ENCODE measurements at places on chromosomes 3 and 15. TPM values are rescaled to one million over a fixed set of nuclear protein-coding genes. Genes with fewer than 3 reads are reported as not detected.

- no peak for DNase-seq
Observed at GRCh38 chr15:99021694-99022093, 14.1 kb upstream of the PGPEP1L start.

- DNase-seq = no peak
Observed at GRCh38 chr3:42367903-42368302, 42.5 kb downstream of the LYZL4 start.

DNA sequence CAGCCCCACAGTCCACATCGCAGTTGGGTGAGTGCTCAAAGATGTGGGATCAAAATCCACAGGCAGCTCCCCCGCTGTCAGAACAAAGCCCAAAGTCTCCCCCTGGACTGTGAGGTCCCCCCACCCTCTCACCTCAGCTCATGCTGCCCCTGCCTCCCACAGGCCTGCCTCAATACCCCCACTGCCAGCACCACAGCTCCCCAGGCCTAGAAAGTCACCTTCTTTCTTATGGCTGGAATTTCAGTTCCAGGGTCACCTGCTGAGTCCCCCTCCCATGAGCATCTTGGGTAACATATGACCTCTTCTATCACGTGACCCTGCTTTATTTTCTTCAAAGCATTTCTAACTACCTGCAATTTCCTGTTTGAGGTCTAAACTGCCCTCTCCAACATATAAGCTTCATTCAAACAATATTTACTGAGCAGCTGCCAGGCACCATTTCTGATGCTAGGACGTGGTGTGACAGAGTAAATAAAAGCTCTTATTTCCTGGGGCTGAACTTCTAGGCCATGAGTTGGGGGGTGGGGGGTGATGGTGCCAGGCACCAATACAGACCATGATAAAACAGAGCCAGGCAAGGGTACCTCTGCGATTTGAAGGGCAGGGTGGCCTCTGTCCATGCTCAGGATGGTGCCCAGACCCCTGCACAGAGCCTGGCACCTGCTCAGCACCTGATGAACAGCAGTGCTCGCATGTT is 2.4 kb upstream of the TMEM89 start:
- peak; percentile 68 for DNase-seq

- DNase-seq = peak; percentile 87
Observed at GRCh38 chr15:44711743-44712345, 527 bp downstream of the B2M start.

GRCh38 chr3:16618721-16619120 is 13.5 kb upstream of the DAZL start:
- no peak for DNase-seq

- DNase-seq = no peak
Observed at GRCh38 chr15:94460624-94461023, 229.3 kb downstream of the MCTP2 start.

- no peak for DNase-seq
Observed at GRCh38 chr15:80780416-80781221, 1.4 kb downstream of the CEMIP start.

DNA sequence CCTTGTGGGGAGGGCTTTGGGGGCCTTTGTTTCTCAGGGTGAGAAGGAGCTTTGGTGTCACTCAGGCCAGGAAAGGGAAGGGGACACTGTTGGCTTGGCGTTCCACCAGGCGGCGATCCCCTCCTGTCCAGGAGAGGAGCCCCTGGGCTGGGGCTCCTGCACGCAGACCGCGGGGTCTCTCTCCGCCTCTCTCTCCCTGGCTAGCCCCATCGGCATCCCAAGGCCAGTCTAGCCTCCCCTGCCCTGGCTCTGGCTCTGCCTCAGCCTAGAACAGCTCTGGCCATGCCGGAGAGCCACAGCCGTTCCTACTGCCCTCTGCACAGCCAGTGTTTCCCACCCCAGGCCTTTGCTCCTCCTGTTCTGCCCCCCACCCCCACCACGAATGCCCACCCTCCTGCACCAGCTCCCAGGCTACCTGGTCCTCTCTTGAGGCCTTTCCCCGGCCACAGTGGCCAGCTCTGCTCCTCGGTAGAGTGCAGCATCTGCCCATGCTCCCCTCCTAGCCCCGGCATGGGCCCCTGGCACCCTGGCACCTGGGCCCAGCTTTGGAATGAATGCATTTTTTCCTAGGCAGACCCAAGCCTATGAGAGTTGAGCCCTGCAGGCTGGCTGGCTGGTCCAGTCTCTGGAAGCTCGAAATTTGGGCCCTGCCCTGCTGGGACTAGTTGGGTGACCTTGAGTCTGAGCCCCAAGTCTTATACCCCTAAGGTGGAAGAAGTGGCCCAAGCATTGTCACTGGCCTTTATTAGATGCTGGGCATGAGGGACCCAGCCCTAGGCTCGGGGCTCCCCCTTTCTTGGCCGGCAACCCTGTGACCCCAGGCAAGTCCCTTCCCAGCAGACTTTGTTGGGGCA is 2.4 kb downstream of the PLXNA1 start:
- no peak for DNase-seq

GRCh38 chr3:28586325-28586724 is 237.7 kb upstream of the AZI2 start:
- no peak for DNase-seq

- DNase-seq = no peak
Observed at GRCh38 chr3:32420126-32421038, 28.7 kb downstream of the CMTM7 start.

- DNase-seq = no peak
Observed at GRCh38 chr3:143526011-143526545, 322.2 kb downstream of the SLC9A9 start.

GRCh38 chr3:123295171-123295900 is 93.6 kb downstream of the SEC22A start:
- DNase-seq = peak; percentile 74

DNA sequence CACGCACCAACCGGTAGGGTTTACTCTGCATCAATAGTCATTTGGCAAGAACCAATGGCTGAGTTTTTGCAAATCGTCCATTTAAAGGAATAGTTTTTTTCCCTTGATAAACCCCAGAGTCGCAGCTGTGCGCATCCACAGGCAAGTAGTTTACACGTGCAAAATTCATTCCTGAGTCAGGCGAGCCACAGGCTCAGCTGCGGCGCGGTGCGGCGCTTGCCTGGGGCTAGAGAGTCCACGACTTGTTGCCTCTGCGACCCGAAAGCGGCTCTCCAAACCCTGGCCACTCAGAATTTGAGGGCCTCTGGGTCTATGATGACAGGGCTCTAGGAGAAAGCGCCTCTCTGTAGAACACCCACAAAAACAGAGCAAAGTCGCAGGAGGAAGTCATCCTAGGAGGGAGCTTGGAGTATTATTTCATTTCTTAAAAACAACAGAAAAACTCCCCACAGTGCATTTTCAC is 36.7 kb downstream of the ZIC4 start:
- DNase-seq = no peak

DNA sequence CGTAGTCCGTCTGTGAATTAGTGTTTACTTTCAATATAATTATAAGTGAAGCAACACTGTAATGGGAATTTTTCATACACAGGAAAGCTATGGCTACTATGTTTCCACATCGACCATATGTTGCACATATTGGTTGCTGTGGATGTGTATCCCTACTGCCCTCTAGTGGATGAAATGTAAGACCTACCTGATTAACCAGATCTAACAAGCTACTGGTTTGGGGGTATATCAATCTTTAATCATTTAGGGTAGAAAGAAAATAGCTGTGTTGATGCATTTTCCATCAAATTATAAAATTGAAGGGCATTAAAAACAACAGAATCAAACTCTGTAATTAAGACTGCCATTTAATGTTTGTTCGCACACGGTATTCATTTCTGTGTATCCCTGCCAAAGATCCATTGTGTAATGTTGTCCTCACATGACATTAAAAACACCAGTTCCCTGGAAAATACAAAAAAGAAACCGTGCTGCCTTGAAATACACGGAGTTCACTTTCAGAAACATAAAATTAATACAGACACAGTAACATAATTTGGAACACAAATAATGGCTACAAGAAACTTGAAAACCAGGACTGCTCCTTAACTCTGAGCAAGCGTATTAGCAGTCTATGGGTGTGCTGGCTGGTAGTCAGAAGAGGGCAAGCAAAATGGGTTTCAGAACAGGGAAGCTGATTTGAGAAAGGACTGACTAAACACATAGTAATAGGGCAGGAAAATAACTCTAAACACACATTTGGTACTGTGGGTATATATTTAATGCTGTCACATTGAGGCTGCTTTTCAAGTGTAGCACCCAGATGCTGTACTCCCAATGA is 125.1 kb downstream of the TIGIT start:
- no peak for DNase-seq

DNA sequence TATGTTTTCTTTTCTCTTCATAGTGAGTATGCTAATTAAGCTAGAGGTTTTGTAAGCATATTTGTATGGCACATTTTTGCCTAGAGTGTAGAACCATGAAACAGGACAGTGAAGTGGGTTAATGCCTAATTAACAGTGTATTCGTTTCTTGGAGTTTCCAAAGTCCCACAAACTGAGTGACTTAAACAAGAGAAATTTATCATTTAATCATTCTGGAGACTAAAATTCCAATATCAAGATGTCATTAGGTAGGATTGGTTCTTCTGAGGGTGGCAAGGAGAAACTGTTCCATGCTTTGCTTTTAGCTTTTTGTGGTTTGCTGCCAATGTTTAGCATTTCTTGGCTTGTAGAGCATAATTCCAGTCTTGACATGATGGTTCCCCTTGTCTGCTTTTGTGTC is 734.2 kb downstream of the NAALADL2 start:
- no peak for DNase-seq

GRCh38 chr15:96412045-96412905 is 81.8 kb downstream of the NR2F2 start:
- no peak for DNase-seq

GRCh38 chr3:187112934-187113793 is 26.1 kb downstream of the RPL39L start:
- no peak for DNase-seq

DNA sequence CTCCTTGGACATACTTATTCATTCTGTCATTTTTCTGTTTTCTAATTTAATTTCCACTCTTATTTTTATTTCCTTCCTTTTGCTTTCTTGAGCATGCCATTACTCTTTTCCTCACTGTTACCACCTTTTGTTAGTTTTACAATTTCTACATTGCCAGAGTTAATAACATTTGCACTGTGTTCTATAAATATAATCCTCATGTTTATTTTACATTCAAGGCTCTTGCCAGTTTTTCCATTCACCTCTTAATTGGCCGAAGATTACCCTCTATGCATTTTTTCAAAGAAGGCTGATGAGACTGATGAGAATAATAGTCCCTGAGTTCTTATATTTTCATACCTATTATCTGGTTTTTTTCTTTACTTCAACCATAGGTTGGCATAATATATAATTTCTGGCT is 10.5 kb downstream of the BTD start:
- DNase-seq = no peak

GRCh38 chr15:23436421-23436820 is 10.6 kb downstream of the GOLGA6L2 start:
- no peak for DNase-seq

GRCh38 chr3:12234192-12234591 is 54.7 kb upstream of the PPARG start:
- DNase-seq = no peak

GRCh38 chr15:77361456-77361855 is 58.4 kb downstream of the PEAK1 start:
- DNase-seq = no peak

DNA sequence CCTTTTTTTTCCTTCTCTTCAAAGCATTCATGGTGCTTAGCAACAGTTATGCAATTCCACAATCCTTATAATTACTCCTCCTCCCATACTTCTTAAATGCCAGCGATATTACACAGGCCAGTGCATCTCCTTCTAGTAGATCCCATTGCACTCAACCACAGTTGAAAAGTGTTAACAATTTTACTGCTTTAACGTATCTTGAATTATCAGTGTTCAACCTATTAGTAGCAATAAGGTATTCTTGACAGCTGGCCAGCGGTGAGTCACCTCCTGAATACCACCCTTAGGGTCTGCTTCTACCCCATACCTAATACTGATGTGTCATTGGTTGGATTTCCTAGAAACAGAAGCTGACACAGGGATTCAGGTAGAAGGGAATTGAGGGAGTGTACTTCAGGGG is 24.0 kb upstream of the TEX9 start:
- DNase-seq = no peak

- no peak for DNase-seq
Observed at GRCh38 chr3:62052331-62052730, 321.0 kb downstream of the FEZF2 start.

DLEC1 gene
- total RNA-seq = 0.14 TPM

CFAP100 gene
- not detected for total RNA-seq

TRIM42 gene
- total RNA-seq = not detected

APBA2 gene
- 2.7 TPM for total RNA-seq

SPPL2A gene
- 108 TPM for total RNA-seq

SLC9A9 gene
- total RNA-seq = 20.5 TPM

POLQ gene
- 0.48 TPM for total RNA-seq

TRPM1 gene
- total RNA-seq = not detected

PPM1M gene
- 28.8 TPM for total RNA-seq

ARPIN gene
- total RNA-seq = 17.5 TPM

RIOX2 gene
- 20.0 TPM for total RNA-seq

GOLGA6B gene
- total RNA-seq = not detected

Data from posterior vena cava (tissue), 2 donors.